Activated T-cell treated with anti-CD3 and anti-CD28 coated beads, Interleukin-2, amount 50 U/mL, for 72 hours (primary cell): ENCODE measurements at places on chromosomes 7 and 10.

DNA sequence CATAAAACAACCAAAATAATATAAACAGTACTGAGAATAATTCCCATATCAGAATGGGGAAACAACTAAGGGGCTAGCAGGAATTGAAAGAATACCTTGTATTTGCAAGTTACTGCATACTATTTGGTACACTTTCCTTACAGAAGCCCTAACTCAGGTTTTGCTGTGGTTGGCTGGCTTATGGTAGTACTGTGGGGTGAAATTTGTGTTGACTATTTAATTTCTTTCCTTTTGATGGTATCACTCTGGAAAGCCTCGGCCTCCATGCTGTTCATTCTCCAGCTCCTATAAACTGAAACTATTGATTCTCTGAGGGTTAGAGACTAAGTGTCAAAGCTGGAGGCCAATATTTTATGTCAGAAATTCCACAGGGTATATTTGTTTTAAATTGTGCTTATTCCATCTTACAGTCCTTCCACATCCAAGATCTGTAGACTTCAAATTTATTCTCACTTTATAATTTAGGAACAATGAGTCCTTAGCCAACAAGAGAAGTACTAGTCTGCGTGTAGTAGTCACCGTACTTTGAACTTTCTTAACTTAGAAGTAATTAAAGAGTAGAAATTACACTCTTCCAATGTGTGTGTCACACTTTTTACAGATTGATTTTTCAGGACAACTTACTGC, 13.4 kb downstream of the SKIDA1 start:
- DNase-seq, result no peak

- no peak for DNase-seq
Measured at GRCh38 chr7:105816954-105817615, 59.3 kb downstream of the ATXN7L1 start.

- no peak for DNase-seq
Measured at GRCh38 chr10:64148607-64149006, 627.4 kb downstream of the REEP3 start.

DNA sequence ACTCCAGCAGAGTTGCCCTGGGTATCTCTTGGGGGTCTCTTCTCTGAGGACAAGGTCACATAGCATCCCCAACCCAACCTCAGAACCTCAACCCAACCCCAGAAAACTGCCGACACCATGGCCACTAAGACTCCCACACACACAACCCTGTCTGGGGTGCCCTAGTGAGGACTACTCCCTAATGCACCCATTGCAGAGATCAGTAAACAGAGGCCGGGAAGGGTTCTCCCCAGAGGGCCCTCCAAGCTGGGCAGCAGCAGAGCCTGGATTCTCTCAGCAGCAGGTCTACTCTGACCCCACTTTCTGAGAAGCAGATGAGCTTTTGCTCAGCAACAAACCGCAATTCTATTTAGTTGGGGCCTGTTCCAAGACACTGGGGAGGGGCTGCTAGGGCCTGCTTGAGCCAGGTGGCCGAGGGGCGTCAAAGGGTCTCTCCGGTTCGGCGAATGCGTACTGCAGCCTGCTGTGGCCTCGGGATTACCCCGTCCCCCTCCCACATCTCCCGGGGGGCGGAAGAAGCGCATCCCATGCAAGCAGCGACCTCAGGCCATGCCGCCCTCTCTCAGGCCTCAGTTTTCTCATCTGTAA, 828 bp downstream of the OGDHL start:
- no peak for DNase-seq

GRCh38 chr7:99766484-99767099, 17.4 kb downstream of the CYP3A4 start:
- no peak for DNase-seq
